IMR-90 (cell line): ENCODE measurements at places on chromosomes 11 and 22. TPM values are rescaled to one million over a fixed set of nuclear protein-coding genes. Genes with fewer than 3 reads are reported as not detected.
A peak's percentile ranks its signal among the peaks of the same experiment; 100 is the strongest.

Gene CDKN1C
- total RNA-seq, result 1.6 and 2.2 TPM in 2 replicates

DNA sequence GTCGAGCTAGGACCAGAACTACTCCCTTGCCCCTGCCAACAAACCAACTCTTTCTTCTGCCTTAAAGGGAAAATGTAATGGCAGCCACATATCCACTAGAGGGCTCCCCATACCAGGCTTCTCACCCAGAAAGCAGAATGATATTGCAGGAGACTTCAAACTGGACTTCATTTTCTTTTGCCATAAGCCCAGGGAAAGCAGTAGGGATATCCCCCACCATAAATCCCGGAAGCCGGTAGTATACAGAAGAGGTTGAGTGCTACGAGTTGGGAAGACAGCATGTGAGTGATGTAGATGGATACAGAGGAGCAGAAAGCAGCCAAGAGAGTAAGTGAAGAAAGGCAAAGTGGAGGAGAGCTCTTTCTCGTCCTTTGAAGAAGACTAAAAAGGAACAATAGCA is 12.1 kb downstream of the PLAAT5 start:
- no peak overlapping the region for H3K27ac ChIP-seq
- DNase-seq, result peak; percentile 75
- no peak overlapping the region for H3K4me3 ChIP-seq
- H3K27me3 ChIP-seq, result peaks cover 3% of the 10 kb centered on the region
- no peaks in the 10 kb centered on the region for H3K36me3 ChIP-seq

GRCh38 chr11:62413060-62413696 is 5.7 kb upstream of the SCGB1A1 start:
- no peaks in the 10 kb centered on the region for H3K27me3 ChIP-seq
- H3K4me3 ChIP-seq, result no peak overlapping the region
- DNase-seq, result no peak
- no peak overlapping the region for H3K27ac ChIP-seq

DNA sequence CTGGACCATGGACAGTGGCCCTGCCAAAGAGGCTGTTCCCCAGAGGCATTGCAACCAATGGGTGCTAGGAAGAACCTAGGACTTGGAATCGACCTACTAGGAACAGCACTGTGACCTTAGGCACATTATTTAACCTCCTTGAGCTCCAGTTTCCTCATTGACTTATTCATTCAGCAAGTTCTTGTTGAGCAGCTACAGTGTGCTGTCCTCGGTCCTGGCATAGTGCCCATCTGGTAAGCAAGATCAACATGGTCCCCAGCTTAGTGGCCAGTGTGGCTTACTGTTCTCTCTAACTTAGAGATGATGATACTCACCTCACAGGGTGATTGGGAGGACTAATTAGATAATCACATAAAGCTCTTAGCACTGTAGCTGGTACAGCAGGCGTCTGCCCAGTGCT is 8.2 kb downstream of the ABCG4 start:
- no peak overlapping the region for H3K4me3 ChIP-seq
- DNase-seq, result no peak
- H3K27me3 ChIP-seq, result peaks cover 40% of the 10 kb centered on the region
- no peaks in the 10 kb centered on the region for H3K4me1 ChIP-seq
- H3K36me3 ChIP-seq, result no peaks in the 10 kb centered on the region
- H3K27ac ChIP-seq, result no peak overlapping the region

GRCh38 chr11:64490562-64491216 is 100.3 kb upstream of the SLC22A12 start:
- no peak overlapping the region for H3K27ac ChIP-seq
- H3K4me3 ChIP-seq, result no peak overlapping the region
- H3K36me3 ChIP-seq, result no peaks in the 10 kb centered on the region
- H3K27me3 ChIP-seq, result peaks cover 38% of the 10 kb centered on the region

DNA sequence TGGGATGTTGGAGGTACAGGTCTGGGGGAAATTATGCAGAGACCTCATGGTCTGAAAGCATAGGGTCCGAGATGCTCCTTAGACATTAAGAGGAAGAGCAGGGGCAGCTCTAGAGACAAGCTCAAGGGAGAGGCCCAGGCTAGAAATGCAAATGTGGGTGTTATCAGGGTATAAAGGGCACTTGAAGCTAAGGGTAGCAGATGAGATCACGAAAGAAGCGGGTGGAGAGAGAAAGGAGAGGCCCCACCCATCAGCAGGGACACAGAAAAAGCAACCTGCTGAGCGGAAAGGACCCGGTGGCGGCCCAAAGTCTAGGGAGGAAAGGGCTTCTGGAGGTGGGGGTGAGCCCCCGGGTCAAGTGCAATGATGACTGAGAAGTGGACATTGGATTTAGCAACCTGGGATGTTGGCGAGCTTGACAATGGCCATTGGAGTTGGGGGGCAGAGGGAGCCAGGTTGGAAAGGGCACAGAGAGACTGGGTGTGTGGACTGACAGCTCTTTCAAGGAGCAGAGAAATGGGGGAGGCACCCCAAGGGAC is 8.9 kb downstream of the TMPRSS6 start:
- DNase-seq, result no peak
- no peak overlapping the region for H3K27ac ChIP-seq
- H3K36me3 ChIP-seq, result no peaks in the 10 kb centered on the region
- no peak overlapping the region for H3K4me3 ChIP-seq

Gene MTFP1
- 5.6 and 7.3 TPM in 2 replicates for total RNA-seq

- DNase-seq, result no peak
- H3K4me3 ChIP-seq, result no peak overlapping the region
- no peaks in the 10 kb centered on the region for H3K27me3 ChIP-seq
Observed at GRCh38 chr11:122785031-122785541, 53.2 kb upstream of the CRTAM start.

GRCh38 chr11:132942611-132943356 is 589.5 kb downstream of the OPCML start:
- H3K4me1 ChIP-seq, result peaks cover 2% of the 10 kb centered on the region; the same call in 1 of the 2 replicates
- H3K27ac ChIP-seq, result no peak overlapping the region
- peaks cover 30% of the 10 kb centered on the region for H3K27me3 ChIP-seq
- 0 out of 2 replicates have a peak overlapping the region, but pooled peaks have one; percentile 53 for H3K4me3 ChIP-seq
- DNase-seq, result no peak
- H3K36me3 ChIP-seq, result no peaks in the 10 kb centered on the region
